Omental fat pad (tissue), 4 donors: ENCODE measurements at places on chromosomes 4 and X.

DNA sequence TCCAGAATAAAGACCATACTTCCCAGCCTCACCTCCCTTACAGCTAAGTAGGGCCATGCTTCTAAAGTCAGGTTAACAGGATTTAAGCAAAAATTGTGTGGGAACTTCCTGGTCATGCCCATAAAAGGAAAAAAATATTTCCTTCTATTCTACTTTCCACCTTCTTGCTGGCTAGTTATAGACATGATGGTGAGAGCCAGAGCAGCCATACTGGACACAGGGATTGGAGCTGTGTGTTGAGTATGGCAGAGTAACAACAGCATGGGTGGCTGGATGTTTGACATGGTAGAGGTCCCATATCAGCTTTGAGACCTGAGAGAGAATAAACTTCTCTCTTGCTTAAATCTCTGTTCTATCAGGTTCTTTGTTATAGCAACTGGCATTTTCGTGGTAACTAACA is 15.1 kb upstream of the CBR4 start:
- no peak for DNase-seq

DNA sequence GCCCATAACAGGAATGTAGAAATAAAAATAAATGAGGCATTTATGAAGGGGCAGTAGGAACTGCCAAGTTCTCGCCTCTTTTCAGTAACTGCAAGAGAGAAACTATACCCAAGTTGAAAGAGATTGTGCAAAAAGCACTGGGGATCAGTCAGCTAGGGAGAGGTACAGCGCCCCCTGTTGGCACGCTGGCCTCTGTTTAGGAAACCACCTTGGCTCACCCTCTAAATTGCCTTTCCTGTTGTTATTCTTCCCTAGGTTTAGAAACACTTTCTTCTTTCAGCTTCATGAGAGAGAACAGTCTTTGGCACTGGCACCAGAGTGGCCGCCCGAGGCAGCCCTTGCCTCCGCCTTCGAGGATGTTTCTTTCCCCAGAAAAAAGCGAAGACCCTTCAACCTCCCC is 348.5 kb downstream of the MID1IP1 start:
- DNase-seq, result peak; percentile 67

DNA sequence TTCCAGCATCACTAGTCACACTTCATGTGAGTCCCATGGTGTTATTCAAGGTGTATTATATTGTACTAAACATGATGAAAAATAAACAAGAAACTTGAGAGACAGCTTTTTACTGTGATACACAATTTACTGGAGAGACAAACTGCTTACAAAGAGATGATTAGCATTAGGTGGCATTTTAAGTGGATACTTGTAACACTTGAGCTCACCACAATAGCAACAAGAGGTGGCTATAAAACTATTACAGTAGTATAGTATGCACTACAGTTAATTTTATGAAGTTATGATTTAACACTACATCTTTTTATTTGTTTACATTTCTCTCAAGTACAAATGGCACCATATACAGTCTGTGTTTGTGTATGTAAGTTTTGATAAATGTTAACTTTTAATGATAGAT is 246.6 kb downstream of the PARM1 start:
- DNase-seq, result no peak

GRCh38 chr4:53847965-53848364 is 216.4 kb downstream of the CHIC2 start:
- DNase-seq, result no peak

GRCh38 chr4:80033581-80033980 is 39.4 kb downstream of the ANTXR2 start:
- DNase-seq, result no peak

DNA sequence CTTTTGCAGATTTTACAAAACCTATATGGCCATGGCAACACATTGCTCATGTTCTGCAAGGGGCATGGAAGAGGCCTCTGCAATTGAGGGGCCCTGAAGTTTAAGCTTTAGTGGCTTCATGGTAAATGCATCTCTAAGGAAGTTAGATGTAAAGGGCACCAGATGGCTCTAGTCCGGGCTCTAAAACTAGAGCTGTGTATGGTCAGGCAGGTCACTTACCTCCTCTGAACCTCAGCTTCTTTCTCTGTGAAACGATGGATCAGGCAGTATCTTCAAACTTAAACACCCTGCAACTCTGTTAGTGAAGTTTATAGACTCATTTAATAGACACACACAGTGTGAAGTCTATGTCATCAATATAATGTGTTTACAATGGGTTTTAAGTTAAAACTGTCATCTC is 10.0 kb downstream of the MAGEB17 start:
- no peak for DNase-seq

DNA sequence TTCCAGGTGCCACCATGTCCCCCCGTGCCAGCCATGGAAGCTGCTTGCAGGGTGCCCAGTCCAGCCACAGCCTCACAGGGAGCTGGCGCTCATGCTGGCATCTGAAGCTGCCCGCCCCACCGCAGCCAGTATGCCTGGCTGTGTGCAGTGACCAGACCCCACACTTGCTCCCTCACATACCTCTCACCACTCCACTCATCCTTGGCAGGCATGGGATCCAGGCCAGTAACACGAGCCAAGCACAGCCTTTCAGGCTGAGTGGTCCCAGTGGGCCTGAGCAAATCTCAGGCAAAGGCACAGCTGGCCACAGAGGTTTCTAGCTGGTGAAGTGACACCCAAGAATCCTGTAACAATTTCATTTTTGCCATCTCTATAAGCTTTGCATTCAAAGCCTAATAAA is 48.4 kb upstream of the SEC24B start:
- DNase-seq, result no peak

DNA sequence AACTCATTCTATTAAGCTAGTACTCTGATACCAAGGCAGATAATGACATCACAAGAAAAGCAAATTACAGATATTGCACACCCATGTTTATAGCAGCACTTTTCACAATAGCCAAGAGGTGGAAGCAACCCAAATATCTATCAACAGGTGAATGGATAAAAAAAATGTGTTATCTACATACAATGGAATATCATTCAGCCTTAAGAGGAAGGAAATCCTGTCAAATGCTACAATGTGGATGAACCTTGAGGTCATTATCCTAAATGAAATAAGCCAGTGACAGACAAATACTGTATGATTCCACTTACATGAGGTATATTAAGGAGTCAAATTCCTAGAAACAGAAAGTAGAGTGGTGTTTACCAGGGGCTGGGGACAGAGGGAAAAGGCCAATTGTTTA is 14.3 kb downstream of the FABP2 start:
- DNase-seq, result no peak

- DNase-seq, result no peak
Measured at GRCh38 chr4:94551643-94552564, 100.2 kb downstream of the PDLIM5 start.

DNA sequence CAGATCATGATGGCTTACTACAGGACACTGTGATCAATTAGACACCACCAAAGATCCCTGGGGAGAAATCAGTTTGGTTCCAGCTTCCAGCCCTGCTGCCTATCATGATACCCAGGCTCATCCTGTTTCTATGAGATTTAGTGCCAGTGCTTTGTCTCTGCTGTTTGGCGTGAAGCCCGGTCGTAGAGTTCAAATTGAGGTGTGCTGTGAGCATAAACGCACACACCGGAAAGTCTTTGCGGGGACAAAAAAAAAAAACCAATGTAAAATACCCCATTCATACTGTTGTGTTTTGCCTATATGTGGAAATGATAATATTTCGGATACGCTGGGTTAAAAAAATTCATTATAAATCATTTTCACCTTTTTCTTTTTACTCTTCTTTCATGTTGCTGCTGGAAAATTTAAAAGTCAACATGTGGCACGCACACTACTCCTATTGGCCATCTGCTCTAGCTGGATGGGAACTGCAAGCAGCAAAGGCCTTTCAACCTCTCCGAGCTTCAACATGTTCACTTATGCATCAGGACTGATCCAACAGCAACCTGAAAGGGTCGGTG is 607 bp upstream of the DKC1 start:
- DNase-seq, result no peak

DNA sequence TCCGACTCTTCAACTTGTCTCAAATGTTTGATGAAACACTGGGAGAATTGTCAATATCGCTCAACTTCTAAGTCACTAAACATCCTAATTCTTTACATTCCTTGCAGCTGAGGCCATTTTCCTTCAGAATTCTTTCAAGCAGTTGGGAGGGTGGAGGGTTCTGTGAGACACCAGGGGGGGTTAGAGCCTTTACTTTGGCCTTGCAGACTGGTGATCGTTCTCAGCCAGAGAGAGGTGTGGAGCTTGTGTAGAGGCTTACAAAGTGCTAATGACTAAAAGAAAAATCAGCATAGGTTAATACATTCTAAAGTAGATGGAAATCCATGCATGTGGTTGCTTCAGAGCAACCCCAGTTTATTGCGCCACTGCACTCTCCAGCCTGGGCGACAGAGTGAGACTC is 21.3 kb upstream of the SOX3 start:
- no peak for DNase-seq

DNA sequence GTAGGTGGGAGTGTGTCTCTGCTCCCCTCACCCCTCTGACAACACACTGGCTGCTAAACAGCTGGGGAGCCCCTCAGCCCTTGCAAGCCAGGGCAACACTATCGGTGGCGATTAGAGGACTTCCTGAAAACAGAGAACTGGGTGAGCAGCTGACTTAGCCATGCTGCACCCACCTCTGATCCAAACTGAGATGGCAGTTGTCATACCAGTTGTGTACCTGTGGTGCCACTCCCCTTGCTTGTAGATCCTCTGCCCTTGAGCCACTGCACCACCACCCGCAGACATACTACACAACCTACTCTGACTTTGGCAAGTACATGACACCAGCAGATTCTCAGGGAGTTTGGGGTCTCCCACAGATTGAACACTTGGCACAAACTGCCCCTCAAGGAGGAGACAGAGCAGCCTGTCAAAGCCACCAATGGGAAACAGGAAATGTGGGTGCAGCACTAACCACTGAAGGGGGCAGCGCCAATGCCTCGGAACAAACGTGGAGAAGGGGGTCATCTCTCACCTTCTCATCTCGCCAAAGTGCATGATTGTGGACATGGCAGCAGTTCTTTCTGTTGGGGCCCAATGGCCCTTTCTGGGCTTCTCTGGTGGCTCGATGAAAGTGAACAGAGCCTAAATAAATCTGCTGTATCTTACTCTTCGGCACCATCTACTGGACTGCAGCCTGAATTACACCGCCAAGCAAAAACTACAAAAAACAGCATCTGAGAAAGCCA is 119.8 kb downstream of the NEK1 start:
- DNase-seq, result no peak

GRCh38 chr4:2630556-2631273 is 94.3 kb downstream of the FAM193A start:
- DNase-seq, result no peak

DNA sequence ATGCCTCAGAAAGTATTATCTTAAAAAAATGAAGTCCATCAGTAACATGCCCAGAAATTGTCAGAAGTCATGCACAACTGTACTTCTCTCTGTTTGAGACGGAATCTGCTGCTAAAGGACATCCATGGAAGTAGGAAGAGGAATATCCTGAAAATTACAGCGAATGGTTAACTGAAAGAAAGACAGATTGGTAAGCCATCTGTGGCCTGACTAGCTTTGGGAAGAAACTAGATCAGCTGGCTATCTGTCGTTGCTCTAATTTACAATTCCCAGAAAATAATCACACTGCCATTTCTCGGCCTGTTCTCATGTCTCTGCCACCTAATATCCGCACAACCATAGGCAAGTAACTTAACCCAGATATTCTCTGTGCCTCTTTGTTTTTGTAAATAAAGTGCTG is 496.5 kb downstream of the PCDH19 start:
- DNase-seq, result no peak

- DNase-seq, result no peak
Measured at GRCh38 chr4:94940520-94940908, 182.8 kb downstream of the BMPR1B start.

DNA sequence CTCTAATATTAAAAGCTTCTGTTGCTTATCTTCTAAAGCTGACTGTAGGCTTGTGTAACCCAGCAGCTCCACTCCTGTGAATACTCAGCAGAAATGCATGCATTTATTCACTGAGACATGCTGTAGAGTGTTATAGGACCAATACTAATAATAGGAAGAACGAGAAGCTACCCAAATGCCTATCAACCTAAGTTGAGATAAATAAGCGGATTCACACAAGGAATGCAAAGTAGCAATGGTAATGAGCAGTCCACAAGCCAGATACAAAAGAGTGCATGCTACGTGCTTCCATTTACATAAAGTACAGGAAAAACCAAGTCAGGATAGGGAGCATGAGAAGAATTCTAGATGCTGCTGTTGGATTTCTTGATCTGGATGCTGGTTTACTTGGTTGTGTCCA is 155.9 kb downstream of the AASDH start:
- DNase-seq, result no peak

GRCh38 chr4:122739174-122739573 is 6.7 kb downstream of the BBS12 start:
- DNase-seq, result no peak

DNA sequence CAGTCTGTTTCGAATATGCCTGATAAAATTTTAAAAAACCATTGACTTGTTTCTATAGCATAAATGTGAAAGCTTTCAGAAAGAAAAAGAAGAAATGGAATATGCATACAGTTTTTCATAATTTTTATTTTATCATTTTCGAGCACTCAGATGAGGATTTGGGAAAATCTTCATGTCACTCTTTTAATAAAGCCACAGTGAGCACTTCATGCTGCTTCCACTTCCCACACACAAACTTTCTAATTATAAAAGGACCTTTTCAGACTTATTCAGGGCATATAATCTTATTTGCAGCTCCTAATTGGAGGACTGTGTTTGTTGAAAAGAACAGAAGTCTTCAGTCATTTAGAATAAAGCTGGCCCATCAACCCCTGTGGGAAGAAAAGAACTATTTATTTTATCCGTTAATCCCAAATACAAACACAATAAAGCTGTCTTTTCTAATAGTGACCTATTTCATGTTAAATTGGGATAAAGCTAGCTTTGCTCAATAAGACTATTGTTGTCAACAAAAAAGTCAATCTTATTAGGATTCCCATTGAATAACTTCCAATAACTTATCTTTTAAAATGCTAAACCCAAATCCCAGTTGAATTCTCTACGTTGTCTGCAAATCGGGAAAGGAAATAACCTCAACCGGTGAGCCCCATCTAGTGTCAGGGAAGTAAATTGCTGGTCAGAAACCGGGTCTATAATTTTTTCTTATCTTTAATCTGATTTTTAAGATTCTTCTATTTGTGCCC is 211.5 kb downstream of the PDGFRA start:
- DNase-seq, result no peak

- DNase-seq, result no peak
Measured at GRCh38 chr4:46648088-46648744, 258.3 kb upstream of the GABRA2 start.
